Small intestine (tissue), 16 donors: ENCODE measurements at places on chromosomes 11 and 22.
A peak's percentile ranks its signal among the peaks of the same experiment; 100 is the strongest.

DNA sequence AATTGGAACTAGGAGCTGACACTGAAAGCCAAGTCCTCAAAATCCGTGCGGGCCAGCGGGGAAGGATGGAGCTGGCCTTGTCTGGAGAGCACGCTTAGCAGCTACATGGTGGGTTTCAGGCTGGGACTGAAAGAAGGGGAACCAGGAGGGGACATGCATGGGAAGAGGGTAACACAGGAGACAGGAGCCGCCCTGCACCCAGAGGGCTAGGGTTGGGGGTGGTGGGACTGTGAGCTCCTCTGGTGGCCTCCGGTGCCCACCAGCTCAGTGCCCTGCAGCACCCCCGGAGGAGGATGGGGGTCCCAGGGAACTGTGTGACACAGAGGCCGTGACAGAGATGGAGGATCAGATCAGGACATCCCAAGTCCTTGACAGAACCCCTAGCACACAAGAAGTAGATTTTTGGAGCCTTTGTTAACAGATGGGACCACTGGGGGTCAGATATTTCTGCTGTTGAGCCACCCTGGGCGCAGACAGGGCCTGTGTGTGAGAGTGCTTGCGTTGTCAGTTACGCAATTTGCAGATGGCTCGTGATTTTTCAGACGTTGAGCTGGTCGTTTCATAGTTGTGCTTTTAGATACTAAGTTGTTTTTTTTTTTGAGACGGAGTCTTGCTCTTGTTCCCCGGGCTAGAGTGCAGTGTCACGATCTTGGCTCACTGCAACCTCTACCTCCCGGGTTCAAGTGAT lies 21.3 kb upstream of the GRAMD4 start:
- peak; percentile 51 for DNase-seq

GRCh38 chr11:86699040-86699791 lies 26.8 kb upstream of the ME3 start:
- DNase-seq = no peak

GRCh38 chr11:58629857-58630256 lies 7.4 kb downstream of the CNTF start:
- DNase-seq = peak; percentile 58

DNA sequence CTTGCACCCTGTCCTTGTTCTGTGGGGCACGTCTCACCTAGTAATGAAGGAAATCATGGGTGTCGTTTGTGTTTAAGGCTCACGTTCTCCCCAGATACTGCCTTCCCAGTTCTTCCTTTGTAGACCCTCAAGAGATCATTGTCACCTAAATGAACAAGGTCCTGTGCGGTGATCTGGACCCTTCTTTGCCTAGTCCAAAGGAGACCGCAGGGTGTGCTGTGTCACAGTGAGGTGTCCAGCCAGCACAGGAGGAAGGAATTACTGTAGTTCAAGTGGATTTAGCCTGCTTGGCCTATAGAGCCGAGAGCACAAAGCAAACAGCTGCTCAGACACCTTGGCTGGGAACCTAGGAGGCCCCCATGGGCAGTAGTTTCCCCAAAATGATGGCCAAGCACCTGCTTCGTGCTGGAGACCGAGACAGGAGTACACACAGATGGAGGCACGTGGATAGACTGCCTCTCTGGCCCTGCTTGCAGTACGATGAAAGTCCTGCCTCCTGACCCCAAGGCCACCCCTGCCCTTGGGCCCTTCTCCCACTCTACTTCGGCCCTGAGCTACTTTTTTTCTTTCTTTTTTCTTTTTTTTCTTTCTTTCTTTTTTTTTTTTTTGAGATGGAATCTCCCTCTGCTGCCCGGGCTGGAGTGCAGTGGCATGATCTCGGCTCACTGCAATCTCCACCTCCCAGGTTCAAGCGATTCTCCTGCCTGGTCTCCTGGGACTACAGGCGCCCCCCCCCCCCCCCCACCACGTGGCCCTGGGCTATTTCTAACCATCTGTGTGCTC lies 19.4 kb upstream of the PPFIA1 start:
- no peak for DNase-seq

GRCh38 chr11:10275714-10276113 lies 18.3 kb downstream of the SBF2 start:
- DNase-seq = no peak

GRCh38 chr11:131944736-131945135 lies 574.3 kb downstream of the NTM start:
- DNase-seq = no peak

DNA sequence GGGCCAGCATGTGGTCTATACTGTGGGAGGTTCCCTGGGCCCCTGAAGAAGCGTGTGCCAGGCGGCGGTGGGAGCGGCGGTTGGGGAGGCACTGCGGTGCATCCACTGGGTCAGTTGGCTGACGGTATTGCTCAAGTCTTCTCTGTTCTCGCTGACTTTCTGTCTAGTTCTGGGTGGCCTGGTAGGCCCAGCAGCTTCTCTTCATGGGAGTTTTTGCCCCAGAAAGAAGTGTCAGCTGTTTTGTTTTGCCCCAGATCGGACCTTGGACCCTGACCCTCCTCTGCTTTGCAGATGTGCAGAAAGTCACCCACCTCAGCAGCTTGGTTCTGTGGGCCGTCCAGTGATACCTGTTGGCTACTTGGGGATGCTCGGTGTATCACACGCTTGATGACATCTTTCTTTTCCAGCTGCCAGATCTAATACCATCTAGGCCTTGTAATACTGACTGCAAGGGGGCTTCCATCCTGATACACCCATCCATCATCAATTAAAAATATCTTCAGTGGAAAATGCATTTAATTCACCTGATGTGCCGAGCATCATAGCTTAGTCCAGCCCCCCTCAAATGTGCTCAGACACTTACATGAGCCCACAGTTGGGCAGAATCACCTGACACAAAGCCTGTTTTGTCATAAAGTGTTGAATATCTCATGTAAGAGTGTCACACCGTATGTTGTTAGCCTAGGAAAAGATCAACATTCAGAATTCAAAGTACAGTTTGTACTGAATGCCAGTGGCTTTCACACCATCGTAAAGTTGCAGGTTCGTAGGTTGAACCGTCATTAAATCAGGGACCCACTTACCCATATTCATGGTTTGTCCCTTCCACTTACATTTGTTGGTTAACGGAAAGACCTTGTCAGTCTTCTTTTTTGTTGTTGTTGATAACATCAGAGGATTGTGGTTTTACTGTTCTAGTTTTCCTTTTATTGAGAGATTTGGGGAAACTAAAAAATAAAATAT lies 13.9 kb downstream of the ZBED4 start:
- DNase-seq = peak; percentile 48
